ENCODE measurements at places on chromosomes 11 and 22.

GRCh38 chr11:6674862-6675261 lies 8.3 kb downstream of the MRPL17 start:
- no peak for DNase-seq

DNA sequence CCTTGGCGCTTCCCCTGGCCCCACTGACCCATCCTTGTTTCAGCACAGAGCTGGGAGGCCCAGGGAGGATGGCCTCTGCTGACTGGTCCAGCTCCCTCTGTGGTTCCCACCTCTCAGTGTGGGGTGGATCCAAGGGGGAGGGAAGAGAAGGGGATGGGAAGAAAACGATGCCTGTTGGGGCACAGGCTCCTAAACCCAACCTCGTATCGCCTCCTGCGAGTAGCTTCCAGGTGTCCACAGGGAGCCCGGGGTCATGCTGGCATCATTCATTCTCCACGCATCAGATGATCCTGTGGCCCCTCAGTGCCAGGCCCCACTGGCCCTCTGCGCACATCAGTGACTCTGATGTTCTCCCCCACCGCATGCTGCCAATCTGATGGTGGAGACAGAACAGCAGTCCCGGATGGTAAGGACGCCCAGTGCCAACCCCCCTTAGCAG lies 5.1 kb downstream of the MYEOV start:
- DNase-seq = no peak

- DNase-seq = no peak
Observed at GRCh38 chr22:39915295-39915726, 14.4 kb downstream of the GRAP2 start.

DNA sequence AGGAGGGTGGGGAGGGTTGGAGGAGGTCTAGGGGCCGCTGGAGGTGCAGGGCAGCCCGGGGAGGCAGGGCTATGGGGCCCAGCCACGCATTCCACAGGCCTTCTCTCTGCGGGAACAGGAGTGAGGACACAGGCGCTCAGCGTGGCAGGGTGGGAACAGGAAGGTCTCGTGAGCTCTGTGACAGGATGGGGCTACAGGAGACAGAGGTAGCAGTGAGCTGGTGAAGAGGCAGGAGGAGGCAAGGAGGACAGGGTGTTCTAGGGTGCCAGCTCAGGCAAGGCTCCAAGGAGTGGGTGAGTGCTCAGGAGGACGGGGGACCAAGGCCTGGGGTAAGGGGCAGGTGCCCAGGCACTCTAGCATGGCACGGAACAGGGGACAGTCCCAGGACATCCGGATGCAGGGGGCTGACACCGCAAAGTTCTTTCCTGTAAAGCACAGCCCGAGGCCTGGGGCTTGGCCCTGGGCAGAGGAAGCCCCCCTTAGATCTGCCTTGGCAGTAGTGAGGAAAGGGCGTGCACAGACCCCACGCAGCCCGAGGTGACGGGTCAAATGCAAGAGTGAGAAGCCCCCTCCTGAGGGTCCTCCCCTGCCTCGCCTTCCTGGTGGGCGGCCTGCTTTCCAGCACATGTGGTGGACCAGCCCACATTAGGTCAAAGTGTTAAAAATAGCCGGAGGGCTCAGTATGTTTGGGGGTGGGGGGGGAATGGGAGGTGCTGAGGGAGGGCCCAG lies 4.7 kb upstream of the NEAT1 start:
- peak; percentile 59 for DNase-seq

- DNase-seq = no peak
Observed at GRCh38 chr11:107713009-107713408, 1.2 kb upstream of the SLN start.

DNA sequence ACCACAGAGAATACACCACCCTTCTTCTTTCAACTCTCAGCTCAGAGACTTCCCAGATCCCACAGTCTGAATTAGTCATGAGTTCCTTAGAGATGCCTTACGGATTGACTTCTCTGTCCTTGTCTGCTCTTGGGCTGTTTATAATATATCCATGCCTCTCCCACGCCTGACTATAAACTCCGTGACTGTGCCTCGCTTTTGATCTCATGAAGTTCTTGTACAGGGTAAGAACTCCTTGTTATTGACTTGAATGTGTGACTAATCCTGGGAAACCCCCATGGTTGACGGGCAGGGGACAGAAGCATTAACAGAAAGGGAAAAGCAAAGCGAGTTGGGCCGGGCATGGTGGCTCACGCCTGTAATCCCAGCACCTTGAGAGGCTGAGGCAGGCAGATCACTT lies 62.4 kb upstream of the POU2AF1 start:
- DNase-seq = no peak

- peak; percentile 70 for DNase-seq
Observed at GRCh38 chr11:46272816-46273427, 4.5 kb upstream of the CREB3L1 start.

GRCh38 chr11:82711648-82712047 lies 22.0 kb downstream of the FAM181B start:
- DNase-seq = no peak

DNA sequence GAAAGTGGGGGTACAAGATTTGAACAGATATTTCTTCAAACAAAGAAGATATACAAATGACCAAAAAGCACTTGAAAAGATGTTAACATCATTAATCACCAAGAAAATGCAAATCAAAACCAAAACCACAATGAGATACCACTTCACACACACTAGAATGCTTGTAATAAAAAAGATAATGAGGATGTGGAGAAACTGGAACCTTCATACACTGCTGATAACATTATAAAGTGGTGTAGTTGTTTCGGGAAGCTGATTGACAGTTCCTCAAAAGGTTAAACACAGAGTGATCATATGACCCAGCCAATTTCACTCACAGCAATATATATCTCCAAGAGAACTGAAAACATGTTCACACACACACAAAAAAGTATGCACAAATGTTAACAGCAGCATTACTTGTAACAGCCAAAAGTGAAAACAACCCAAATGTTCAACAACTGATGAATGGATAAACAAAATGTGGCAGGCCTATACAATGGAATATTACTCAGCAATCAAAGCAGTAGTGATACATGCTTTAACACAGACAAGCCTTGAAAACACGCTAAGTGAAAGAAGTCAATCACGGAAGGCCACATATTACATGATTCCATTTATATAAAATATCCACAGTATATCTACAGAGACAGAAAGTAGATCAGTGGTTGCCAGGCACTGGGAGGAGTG lies 15.1 kb downstream of the PITPNB start:
- no peak for DNase-seq

- peak; percentile 26 for DNase-seq
Observed at GRCh38 chr11:119144825-119145486, 3.9 kb upstream of the ABCG4 start.

- no peak for DNase-seq
Observed at GRCh38 chr11:121578251-121578976, 125.6 kb upstream of the SORL1-AS1 start.

GRCh38 chr11:134125507-134125906 lies 56.6 kb downstream of the JAM3 start:
- DNase-seq = no peak

DNA sequence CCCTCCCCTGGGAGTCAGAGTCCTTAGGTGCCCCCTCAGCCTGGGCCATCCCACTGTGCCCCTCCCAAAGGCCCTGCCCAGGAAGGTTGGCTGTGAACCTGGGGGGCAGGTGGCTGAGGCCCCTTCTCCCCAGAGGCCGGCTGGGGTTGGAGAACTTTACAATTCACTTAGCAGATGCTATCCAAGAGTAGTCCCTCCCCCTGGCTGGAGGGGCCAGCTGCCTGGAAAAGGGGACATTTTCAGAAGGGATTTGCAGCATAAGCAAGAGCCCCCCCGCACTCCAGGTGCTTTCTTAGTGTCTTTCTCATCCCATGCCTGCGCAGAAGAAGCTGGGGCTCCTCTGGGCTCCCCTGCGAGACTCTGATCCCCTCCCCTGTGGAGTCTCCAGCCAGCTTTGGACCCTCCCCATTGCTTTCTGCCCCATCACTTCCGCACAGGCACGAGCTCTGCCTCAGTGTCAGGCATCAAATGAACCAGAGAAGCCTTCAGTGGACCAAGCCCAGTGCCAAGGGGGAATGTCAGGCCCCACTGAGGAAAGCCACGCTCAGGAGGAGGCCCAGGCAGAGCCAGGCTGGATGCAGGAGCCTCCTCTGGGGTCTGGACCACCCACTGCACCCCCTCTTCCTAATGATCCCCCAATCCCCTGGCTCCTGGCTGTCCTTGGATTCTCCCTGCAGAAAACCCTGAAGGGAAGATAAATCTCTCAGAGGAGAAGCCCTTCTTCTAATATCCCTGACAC lies 3.7 kb downstream of the SSTR3 start:
- no peak for DNase-seq

- DNase-seq = no peak
Observed at GRCh38 chr22:19419464-19420178, 11.9 kb downstream of the HIRA start.

- no peak for DNase-seq
Observed at GRCh38 chr11:123775289-123775688, 21.0 kb upstream of the OR6X1 start.

DNA sequence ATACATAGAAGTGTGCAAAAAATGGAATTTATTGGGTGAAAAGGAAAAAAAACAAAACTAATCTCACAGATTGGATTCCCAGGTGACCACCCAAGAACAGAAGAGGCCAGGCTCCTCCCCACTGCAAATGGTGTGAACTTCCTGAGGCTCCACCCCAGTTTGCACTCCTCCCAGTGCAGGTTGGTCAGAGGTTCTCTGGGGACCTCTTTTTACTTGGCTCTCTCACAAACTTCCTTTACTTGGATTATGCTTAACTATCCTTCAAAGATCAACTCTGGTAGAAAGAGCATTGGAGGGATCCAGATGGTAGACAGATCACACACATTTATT lies 138.9 kb upstream of the CCDC90B start:
- DNase-seq = no peak

DNA sequence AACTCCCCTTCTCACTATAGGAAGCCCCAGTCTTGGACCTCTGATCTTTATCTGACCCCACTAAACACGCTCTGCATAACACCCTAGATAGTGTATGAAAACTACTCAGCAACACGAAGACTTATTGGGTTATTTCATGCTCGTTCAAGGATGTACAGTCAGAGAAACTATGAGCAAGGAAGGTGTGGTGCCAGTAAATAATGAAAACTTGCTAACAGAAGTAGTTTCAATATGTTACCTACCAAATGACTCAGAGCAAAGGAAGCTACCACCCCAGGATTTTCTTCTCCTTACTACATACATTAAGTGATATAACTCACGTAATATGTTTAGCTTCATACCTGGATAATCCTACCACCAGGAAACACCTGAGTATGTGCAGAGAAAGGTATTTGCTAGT lies 25.9 kb upstream of the LYVE1 start:
- DNase-seq = no peak

- DNase-seq = no peak
Observed at GRCh38 chr11:46414879-46415278, 23.3 kb upstream of the CHRM4 start.

- no peak for DNase-seq
Observed at GRCh38 chr11:64006398-64006797, 20.2 kb downstream of the OTUB1 start.

DNA sequence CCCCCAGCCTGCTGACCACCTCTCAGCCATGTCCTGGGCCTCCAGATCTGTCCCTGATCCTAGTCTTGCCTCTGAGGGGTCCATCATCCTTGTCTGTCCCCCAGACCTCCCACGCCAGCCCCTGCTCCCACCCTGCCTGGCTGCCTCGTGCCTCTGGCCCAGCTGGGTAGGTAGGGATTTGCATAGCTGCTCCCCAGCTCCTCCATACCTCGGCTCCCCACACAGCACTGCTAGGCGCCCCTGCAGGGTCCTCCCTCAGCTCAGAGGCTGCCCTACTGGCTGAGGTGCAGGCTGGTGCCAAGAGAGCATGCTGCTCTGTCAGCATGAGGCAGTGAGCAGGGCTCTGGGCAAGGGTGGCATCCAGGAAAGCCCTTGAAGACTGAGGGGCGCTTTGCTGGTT lies 47.7 kb downstream of the NFAM1 start:
- no peak for DNase-seq

DNA sequence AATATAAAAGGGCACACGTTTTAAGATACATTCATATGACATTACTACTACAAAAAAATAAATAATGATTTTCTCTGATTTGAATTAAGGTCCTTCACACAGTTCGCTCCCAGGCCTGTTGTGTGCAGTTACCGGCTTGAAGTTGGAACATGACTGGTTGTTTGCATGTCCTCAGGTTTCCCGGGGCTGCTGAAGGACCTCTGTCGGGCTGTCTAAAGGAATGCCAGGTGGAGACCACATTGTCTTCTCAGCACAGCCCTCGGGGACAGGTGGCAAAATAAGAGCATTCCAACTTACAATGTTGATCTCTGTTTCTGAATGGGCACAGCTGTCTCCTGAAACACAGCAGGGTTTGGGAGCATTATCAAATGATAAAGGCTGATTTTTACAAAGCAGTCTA lies 14.9 kb downstream of the VSIG10L2 start:
- no peak for DNase-seq

- DNase-seq = peak; percentile 67
Observed at GRCh38 chr11:44290208-44290607, 19.7 kb downstream of the ALX4 start.

DNA sequence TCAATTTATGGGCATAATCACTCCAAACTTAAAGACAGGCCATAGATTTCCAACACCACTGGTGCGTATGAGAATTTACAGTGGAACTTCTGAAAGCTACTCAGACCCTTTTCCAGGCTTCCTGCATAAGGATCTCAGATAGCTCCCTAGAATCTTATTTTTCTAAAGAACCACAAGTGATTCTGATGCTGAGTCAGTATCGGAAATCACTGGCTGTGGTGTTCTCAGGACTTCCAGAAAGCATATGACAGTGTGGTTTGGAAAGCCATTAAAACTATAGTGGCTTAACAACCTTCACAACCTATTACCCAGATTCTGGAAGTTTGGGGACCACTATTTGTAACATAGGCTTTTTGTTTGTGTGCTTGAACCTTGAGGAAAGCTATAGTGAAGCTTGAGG lies 756.0 kb downstream of the DLG2 start:
- DNase-seq = no peak

DNA sequence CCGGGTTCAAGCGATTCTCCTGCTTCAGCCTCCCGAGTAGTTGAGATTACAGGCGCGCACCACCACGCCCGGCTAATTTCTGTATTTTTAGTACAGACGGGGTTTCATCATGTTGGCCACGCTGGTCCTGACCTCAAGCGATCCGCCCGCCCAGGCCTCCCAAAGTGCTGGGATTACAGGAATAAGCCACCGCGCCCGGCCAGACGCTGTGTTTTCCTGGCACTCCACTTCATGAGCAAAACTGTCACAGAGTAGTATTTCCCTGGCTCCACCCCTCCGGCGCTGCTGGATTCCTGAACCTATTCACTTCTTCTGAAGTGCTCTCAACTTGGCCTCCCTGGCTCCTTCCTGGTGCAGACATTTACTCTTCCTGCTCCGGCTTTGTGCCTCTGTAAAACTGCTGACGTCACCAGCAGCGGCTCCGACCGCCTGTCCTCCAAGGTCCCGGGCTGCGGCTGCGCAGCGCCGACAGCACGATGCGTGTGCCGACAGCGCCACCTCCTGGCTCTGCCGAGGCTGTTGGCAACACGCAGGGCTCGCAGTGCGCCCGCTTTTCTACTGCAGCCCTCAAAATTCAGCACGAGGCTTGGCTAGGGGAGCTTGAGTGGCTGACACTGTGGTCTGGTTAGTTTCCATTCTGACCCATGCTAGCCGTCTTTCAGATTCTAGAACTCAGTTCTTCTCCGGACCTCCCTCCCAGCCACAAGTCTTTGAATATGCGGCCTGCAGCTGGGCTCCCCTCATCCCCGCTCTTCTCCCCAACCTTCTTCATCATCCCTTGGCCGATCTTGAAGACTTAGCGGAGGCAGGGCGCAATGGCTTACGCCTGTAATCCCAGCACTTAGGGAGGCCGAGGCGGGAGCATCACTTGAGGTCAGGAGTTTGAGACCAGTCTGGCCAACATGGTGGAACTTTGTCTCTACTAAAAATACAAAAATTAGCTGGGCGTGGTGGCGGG lies 36.6 kb downstream of the APOL3 start:
- peak; percentile 95 for DNase-seq

Data from prostate gland (tissue), 2 donors.